Stimulated activated CD8-positive, alpha-beta memory T cell treated with anti-CD3 and anti-CD28 coated beads, Interleukin-4, amount 100 ng/mL, for 1 hour (primary cell): ENCODE measurements at places on chromosomes 11 and 22.

GRCh38 chr11:92569726-92570125 is 345.1 kb downstream of the FAT3 start:
- DNase-seq, result no peak

DNA sequence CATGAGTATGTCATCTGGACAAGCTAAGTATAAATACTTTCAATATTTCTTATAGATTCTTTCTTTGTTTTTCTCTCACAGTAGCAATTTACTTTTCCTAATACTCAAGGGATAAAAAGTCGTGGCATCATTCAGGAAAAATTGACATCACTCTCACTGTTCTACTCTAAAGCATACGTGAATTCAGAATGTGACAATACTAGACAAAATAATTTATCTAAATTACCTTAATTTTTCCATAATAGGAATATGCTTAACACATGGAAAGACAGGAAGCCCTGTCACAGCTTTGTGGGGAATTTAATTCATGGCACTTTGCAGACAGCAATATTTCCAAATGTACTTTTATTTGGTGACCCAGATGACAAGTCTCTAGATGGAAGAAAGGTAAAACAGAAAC is 394.6 kb downstream of the DLG2 start:
- DNase-seq, result no peak

GRCh38 chr11:96033095-96033494 is 109.2 kb upstream of the MTMR2 start:
- no peak for DNase-seq

GRCh38 chr22:33401291-33401690 is 343.1 kb upstream of the SYN3 start:
- no peak for DNase-seq
